ENCODE measurements at places on chromosomes 12 and 14.

GRCh38 chr14:30551460-30551859 is 7.5 kb upstream of the G2E3 start:
- DNase-seq, result no peak

DNA sequence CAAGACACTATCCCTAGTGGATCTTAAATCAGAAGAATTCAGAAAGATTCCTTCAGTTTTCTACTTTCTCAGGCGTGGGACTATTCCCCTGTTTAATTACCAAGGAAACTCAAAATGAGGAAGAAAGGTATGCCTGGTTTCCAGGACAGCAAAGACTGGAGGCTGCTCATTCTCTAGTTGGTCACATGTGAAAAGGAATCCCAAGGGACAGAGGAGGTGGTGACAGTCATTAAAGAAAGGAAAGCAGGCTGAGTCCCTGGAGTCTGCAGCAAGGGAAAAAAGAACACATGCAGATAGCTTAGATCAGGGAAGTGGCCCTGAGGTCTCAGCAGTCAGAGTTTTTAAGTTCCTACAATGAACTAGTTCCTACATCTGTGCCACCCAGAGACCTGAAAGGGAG is 165.4 kb upstream of the CCDC198 start:
- DNase-seq, result no peak

- DNase-seq, result no peak
Observed at GRCh38 chr14:61513986-61514830, 181.1 kb upstream of the HIF1A start.

DNA sequence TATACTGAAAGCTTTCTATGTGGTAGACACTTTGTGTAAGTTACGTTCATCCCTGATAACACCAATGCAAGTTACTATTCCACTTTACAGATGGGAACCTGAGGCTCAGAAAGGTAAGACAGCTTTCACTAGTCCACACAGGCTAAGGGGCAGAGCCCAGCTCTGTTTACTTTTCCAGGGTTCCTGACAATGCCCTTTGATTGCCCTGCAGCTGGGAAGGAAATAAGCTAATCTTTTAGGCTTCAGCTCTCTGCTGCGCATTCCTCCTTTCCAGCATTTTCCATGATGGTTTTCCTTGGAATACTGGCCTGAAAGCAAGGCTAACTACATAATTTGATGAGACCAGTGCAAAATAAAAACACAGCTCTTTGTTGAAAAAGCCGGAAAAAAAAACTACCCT is 185.7 kb upstream of the BTG1 start:
- DNase-seq, result no peak

DNA sequence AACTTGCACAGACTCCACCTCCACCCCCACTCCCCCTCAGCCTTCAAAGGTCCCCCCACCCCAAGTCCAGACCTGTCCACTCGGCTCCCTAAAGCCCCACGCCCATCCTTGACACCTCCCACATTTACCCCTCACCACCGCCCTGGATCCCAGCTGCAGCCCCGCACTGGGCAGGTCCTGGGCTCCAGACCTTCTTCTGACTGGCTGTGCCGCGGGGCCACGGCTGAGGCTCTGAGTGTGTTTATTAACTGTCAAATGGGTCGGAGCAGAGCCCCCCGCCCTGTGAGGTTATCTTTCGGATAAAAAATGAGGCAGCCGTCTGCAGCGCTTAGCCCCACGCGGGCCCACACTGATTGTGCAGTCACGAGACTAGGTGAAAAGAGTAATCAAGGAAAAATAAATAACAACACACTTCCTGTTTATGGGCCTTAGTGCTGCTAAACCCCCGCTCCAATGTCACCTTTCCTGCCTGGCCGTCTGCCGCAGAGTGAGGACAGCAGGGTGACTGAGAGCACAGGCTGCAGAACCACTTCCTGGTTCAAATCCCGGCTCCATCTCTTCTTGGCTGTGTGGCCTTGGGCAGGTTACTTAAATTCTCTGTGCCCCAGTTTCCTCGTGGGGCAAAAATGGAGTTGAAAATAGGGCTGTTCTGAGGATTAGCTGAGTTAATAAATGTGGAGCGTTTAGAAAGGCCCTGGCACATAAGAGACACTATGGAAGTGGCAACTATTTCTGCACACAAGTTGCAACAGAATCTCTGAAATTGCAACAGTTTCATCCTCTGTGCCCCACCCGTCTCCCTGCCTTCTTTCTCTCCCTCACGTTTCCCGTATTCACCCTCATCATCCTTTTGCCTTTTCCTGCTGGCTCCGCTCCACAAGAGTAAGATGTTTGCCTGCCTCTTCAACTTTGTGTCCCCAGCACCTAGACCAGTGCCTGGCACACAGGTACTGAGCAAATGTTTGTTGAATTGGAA is 9.4 kb downstream of the SETD1B start:
- peak; percentile 62 for DNase-seq

- peak; percentile 92 for DNase-seq
Observed at GRCh38 chr12:10130042-10130441, at the start of gene CLEC7A. TSS of gene CLEC7A (minus strand) at chr12:10130199. CDS start at chr12:10130082, 117 bp downstream.

DNA sequence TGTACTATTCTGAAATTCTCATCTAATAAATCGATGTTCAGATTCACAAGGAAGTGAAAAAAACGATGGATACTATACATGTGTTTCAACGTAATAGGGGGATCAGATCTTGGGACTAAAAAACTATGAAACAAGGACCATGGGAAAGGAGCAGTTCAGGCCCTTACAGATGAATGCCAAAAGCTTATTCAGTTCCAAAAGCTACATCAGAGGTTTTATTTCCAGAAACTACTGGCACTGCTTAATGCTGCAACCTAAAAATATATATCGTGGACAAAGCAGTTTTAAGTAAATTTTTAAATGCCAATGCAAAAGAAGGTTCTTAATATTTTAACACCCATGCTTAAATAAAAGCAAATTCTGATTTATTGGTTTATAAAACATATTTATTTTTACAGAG is 38.5 kb downstream of the LRIG3 start:
- DNase-seq, result no peak

DNA sequence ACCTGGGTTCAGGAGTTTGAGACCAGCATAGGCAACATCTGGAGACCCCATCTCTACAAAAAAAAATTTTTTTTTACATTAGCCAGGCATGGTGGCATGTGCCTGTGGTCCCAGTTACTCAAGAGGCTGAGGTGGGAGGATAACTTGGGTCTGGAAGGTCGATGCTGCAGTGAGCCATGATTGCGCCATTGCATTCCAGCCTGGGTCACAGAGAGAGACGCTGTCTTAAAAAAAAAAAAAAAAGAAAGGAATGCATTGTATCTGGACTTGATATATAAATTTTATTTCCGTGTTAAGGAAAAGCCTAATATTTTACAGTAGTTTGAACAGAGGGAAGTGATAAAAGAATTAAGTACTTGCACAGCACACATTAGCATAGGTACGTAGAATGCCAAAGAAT is 97.2 kb downstream of the ZC3H14 start:
- DNase-seq, result no peak

DNA sequence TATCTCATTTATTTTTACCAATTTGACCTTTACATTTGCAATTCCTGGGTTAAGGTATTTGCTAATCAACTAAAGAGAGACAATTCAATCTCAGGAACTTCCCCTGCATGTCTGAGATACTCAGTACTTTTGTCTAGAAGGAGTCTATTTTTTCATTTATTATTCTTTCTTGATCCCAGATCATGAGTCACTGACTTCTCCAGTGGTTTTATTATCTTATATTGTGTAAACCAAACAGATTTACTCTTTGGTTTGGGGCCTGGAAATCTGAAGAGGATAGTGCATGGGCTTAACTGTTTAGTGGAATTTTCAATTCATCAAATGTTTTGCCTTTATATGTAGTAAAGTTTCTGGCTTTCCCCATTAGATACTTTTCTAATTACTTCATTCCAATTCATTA is 185.4 kb downstream of the ALG10B start:
- DNase-seq, result no peak

- DNase-seq, result peak; percentile 93
Observed at GRCh38 chr14:67853715-67854114, 34.1 kb downstream of the RAD51B start.

DNA sequence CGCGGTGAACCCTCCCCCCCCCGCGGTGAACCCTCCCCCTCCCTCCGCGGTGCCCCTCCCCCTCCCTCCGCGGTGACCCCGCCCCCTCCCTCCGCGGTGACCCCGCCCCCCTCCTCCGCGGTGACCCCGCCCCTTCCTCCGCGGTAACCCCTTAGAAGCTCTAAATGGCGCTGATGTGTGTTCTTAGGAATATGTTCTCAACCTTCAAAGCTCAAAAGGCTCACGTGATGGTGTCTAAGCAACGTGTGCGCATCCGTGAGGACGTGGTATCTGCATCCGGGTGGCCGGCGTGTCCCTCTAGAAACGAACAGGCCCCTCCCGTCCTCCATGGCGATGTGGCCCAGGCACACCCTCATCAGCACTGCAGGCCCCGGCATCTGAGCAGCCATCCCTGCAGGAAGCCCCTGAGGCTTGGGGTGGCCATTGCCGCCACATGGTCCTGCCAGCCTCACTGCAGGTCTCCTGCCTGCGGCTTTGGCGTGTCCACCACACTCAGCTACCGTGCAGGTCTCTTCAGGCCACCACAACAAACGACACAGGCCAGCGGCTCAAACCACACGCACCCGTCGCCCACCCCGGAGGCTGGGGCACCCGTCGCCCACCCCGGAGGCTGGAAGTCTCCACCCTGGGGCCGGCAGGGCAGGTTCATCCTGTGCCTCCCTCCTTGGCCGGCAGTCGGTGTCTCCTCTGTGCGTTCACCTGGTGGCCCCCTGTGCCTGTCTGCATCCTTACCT is 14.5 kb upstream of the FBRSL1 start:
- no peak for DNase-seq

DNA sequence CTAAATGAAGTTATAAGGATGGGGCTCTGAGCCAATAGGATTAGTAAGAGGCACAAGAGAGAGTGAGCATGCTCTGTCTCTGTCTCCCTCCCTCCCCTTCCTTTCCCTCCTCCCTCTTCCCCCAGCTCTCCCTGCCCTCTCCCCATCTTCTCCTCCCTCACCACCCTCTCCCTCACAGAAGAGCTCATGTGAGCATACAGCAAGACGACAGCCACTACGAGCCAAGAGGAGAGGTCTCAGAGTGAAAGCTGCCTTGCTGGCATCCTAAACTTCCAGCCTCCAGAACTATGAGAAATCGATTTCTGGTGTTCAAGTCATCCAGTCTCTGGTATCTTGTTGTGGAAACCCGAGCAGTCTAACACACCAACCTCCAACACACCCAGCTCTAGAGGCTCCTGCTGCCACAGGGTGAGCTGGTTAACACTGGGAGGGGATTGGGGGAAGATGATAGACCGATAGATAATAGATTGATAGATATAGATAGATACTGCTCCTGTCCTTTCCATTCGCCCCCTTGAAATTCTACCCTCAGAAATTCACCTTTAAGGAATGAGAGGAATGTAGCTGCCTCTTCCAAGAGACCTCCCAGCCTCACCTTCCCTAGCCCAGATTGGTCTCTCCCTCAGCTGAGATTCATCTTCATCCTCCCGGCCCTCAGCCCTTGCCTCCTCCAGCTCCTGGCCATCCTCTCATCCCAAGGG is 25.8 kb upstream of the ACTN1 start:
- DNase-seq, result no peak

GRCh38 chr12:53766881-53767280 is 15.1 kb upstream of the CISTR start:
- DNase-seq, result no peak

DNA sequence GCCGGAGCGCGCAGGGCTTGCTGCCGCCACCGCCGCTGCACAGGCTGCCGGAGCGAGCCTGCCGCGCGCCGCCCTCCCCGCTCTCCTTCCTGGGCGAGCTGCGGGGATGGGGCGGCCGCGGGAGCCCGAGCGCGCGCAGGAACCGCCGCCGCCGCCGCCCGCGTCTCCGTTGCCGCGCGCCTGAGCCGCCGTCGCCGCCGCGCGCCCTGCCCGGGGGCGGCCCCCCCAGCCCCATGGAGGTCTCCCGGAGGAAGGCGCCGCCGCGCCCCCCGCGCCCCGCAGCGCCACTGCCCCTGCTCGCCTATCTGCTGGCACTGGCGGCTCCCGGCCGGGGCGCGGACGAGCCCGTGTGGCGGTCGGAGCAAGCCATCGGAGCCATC is 352 bp downstream of the PLXNC1 start:
- DNase-seq, result no peak

DNA sequence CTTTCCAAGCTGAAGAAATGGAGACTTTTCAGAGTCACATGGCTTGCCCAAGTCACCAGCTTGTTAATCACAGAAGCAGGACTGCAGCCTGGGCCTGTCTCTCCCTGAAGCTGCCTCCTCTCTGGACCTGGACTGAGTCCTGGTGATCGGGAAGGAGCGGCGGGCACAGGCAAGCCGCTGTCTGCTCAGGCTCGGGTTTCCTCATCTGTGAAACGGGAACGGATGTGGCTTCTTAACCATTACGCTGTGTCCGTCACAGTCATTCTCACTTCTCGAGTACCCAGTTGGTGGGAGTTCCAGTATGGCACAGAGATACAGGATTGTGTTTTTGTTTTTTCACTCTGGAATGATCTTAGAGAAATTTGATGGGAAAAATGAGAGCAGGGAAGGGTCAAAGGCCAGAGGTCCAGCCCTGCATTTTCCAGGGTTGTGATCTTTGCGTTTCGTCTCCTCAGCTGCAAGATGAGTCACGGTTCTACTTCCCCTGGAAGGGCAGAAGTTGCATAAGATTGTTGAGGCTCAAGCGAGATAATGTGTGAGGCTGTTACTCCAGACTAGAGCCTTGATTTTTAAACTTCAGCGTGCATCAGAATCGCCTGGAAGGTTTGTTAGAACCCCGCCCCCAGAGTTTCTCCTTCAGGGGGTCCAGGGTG is 7.6 kb upstream of the LRTM2 start:
- peak; percentile 91 for DNase-seq

DNA sequence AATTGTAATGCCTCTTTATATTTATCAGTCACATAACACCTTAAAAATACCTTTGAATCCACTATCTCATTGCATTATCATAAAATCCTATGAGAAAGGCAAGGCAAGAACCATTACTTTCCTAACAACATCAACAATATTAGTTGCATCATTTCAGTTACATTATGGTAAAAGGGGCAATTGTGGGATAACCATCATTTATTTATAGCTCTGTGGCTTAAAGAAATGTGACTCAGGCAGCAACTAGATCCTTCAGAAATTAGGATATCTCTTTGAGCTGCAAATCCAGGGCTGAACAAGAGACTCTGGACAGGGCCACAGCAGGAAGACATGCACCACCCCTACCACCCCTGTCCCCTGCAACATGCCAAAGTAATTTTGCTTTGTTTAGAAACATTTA is 36.4 kb downstream of the EPS8 start:
- no peak for DNase-seq

DNA sequence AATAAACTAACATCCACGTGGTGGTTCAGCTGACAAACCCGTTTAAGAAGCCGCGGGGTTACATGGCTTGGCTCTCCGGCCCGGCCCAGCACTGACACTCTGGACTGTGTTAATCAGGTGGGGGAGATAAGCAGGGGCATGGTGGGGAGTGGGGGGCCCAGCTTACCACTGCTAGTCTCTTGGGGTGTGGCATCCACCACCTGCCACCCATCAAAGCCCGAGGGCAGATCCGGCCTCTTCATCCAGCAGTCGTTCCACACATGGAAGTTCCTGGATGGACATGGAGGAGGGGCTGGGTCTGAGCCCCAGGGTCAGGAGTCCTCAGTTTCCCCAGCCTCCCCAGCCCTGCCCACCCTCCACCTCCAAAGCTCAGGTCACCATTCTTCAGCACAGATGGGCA is 4.9 kb downstream of the TGM1 start:
- DNase-seq, result no peak

Measured in inflammatory macrophage treated with lipopolysaccharide for 4 hours (primary cell).